ENCODE measurements at places on chromosomes 12 and 14. TPM values are rescaled to one million over a fixed set of nuclear protein-coding genes. Genes with fewer than 3 reads are reported as not detected.
A peak's percentile ranks its signal among the peaks of the same experiment; 100 is the strongest.

DNA sequence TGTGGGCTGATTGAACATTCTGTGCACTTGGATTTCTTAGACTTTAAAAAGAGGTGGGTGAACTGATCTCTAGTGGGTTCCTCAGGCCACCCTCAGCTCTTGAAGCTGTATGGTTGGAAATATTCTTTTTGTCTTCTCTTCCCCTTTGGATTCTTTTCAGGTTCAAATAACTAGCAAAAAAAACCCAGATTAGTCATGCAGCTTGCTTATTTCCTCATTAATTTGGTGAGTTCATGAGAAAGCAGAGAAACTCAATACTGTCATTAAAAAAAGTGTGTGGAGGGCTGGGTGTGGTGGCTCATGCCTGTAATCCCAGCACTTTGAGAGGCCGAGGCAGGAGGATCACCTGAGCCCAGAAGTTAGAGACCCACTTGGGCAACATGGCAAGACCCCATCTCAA, 183.4 kb downstream of the ESR2 start:
- DNase-seq: no peak

GRCh38 chr12:77089686-77090220, 24.4 kb upstream of the E2F7 start:
- no peak for DNase-seq

DNA sequence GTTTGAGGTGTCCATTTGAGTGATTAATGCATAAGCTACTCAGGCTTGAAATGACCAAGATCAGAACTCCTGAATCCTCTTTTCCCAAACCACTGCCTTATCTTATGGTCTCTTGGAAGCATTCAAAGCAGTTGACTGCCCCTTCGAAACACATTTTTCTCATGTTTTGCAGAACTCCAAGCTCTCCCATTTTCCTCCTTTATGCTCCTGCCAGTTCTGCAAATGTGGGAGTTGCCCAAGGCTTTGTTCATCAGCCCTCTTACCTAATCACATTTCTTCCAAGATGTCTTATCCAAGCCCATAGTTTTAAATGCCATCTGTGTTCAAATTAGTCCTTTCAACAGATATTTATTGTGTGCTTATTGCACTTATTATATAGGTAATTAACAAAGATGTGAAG, 1.8 kb upstream of the DNAAF2 start:
- no peak for DNase-seq

DNA sequence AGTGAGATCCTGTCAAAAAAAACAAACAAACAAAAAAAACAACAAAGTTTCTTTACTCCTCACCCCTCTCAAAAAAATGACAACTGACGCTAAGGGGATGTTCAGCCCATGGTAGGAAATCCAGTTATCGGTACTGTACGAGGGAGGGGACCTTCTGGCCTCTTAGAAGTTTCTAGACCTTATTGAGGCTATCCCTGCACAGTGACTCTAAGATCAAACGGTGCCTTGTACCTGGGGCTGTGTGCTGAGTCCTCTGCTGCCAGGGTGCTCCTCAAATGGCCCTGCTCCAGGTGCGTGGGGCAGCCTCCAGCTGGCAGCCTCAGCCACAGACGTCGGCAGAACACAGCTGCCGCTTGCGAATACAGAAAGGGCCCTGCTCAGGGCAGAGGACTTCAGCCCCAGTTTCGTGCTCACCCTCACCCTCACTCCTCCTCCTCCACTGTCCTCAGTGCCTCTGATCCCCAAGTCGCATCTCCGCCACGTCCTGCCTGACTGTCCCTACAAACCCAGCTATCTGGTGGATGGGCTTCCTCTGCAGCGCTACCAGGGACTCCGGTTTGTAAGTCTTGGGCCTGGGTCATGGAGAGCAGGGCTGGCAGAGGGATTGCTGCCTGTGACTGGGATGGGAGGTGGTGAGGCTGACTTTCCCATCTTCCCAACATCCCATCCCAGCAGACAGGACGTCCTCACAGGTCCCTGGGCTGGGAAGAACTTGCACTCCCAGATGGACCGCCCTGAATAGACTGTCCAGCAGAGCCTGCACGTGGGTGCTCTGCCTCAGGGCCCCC, 90.9 kb downstream of the B4GALNT3 start:
- peak; percentile 61 for DNase-seq

DNA sequence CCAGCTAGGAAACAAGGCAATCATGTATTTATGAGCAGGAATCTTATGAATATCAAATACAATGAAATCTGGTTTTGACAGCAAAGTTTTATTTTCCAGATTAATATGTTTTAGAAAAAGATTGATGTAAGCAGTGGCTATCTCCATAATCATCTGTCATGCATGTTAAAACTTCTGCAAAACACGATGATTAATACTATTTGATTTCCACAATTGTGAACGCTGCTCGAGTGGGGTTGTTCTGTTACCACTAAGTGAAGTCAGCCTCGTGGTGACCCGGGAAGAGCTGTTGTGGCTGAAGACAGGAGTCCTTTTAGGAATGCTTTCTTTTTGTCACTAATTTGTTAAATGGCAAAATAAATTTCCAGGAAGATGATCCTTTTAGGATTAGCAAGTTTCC, 9.4 kb downstream of the CFAP251 start:
- DNase-seq: no peak

Gene EIF2S3B
- polyA plus RNA-seq: 0.39 TPM

Gene CCDC197
- not detected for polyA plus RNA-seq

Gene SYT10
- not detected for polyA plus RNA-seq

Measured in spleen (tissue), 13 donors.